ENCODE measurements at places on chromosomes 2 and 18. TPM values are rescaled to one million over a fixed set of nuclear protein-coding genes. Genes with fewer than 3 reads are reported as not detected.

Gene GALNT13
- total RNA-seq: not detected

Gene SERPINB10
- not detected for total RNA-seq

Gene CTAGE1
- not detected for total RNA-seq

Gene HOXD9
- not detected for total RNA-seq

Gene SMYD1
- total RNA-seq: 1.0 TPM

Gene DSG2
- total RNA-seq: 10.5 TPM

Gene FBXO15
- total RNA-seq: 0.33 TPM

Gene ARHGAP25
- 0.34 TPM for total RNA-seq

Gene LINC00305
- not detected for total RNA-seq

Gene B3GNT7
- 1.2 TPM for total RNA-seq

Gene KRTCAP3
- total RNA-seq: not detected

Gene SCG2
- total RNA-seq: 7.1 TPM

All from melanocyte of skin (primary cell).